NCI-H187 treated with DMSO at 0.1 percent for 48 hours (cell line): ENCODE measurements at places on chromosomes 12 and 14.

DNA sequence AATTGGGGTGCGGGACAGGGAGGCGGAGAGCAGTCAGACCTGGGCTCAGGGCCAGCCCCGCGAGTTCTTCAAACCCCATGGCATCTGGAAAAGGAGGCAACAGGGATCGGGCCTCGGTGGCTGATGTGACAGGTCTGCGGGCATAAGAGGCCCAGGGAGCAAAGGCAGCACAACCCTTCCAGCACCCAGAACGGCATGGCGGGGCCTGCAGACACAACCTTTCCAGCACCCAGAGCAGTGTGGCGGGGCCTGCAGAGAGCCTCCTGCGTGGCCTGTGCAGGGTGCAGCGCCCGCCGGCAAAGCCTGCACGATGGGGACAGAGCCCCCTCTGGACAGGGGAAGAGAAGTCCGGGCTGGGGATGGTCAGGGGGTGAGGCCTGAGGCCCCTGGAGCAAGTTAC lies 26.2 kb upstream of the TRAF3 start:
- no peak for DNase-seq

- no peak for DNase-seq
These were observed 11.7 kb downstream of the ASIC1 start for GRCh38 chr12:50069069-50069468.

DNA sequence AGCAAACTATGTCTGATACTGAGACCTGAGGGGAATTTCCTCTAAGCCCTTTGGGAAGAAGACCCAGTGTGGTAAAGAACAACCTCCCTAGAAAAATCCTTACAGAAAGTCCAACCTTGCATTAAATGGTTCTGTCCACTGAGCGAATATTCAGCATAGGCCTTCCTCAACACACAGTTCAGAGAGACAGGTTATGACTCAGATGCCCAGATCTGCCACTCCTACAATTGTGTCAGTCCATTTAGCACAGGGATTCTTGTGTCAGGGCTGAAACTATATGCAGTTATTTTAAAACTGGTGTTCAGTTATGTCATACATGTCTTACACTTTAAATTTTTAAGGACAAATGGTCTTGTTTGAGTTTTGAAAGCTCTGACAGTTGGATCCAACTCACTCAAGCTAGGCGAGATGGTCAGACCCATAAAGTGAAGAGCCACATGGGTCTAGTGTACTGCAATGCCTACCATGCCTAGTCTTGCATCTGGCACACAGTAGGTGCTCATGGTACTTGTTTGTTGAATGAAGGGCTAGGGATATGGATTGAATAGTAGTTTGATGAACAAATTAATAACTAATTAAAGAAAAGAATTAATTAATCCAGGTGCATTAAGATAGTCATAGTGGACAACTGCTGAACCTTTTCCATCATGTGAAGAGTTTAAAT lies 207.5 kb upstream of the PWP1 start:
- no peak for DNase-seq

- DNase-seq = no peak
These were observed 93.9 kb upstream of the RASSF8 start for GRCh38 chr12:25864306-25865276.

DNA sequence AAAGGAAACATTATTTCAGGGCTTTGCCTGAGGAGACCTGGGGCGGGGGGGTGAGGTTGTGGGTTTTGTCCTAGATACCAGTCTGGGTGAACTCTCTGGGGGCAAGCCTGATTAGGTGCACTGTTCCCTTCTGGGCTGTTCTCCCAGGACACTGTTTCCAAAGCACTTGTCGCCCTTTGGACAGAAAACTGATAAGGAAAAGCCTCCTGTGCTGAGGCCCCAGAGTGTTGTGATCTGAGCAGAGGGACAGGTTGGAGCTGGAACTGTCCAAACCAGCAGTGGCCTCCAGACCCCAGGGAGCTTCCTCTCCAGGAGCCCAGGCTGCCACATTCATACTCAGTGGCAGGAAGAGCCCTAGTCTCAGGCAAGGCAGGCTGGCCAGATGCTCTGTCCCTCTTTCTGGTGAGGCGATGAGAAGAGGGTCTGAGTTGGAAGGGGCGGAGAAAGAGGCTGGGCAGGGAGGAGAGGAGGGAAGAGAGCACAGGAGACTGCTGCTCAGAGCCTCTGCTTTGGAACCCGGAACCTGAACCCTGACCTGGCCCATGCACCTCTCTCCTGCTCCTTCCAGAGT lies 1.9 kb downstream of the GALNT16 start:
- no peak for DNase-seq

DNA sequence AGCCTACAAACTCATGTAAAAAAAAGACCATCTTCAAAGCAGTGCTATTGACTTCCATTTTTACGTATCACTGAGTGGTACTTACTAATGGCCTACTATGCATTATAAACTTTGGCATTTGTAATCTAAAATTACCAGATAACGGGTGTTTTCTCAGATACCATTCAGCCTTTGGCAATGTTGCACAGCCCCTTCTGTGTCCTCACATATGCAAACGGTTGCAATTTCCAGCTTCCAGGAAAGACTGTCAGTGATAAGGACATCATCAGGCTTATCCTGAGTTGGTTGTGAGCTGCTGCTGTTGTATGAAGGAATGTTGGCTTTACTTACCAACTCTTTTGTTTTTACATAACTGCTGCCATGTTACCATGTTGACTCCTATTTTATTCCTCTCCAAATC lies 1.6 kb upstream of the SLC6A13 start:
- no peak for DNase-seq

DNA sequence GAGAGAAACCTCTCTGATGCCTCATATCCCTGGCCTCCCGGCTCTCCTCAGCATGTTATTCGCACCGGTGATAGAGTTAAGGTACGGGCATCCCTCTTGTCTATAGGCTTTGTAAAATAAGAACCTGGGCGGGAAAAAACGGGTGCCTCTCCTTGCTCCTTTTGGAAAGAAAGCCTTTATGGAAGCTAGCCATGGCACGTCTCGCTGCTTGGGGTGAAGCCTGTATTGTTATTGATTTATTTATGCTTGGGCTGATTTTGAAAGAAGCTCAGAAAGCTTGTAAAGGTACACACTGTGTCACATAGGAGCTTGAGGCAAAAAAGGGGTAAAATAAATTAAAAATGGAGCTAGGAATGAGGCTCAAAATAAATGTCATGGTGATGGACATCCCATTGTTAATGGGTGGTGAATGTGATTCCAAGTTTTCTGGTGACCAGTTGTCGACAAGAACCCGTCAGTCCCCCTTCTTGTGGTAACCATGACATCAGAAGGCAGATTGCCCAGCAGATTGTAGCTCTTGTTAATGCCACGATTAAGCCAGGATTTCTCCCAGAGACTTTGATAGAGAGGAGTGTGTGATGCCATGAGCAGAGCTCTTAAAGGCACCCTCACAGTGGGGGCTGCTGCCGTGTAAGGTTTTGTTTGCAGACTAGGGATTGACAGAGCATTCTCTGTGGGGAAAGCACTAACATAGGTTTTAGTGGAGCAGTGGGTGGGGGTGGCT lies 50.4 kb upstream of the ASPG start:
- DNase-seq = no peak

DNA sequence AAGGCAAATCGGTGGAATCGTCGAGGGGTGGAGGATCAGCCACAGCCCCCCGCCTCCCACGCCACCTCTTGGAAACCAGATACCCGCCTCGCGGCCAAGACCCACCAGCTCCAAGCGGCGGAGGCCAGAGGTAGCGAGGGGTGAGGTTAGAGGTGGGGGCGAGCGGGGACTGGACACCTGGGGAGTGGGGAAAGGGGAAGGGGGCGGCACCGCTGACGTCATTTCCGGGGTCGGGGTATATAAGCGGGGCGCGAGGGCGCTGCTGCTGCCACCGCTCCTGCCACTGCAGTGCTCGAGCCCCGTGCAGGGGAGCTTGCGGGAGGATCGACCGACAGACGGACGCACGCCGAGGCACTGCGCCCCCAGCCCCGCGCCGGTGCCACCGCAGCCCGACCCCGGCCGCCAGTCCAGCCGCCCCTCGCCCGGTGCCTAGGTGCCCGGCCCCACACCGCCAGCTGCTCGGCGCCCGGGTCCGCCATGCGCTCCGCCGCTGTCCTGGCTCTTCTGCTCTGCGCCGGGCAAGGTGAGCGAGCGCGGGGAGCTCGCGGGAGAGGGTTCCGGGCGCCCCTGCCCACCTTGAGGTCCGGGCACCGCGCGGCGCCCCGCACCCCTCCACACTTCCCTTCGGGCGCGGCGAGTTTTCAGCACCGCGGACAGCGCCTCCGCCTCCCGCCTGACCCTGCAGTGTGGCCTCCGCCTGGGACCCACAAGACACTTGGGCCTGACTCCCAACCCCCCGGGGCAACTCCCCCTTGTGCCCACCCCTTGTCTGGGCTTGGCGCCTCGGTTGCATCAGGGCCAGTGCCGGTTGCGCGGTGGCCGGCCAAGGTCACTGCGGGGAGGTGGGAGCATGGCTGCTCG lies at the start of gene CHGA:
Gene CHGA, plus strand, starts transcription at position 268 of the 861 bp plus-strand sequence. Its CDS starts 210 bp downstream, at position 478.
- DNase-seq = no peak

DNA sequence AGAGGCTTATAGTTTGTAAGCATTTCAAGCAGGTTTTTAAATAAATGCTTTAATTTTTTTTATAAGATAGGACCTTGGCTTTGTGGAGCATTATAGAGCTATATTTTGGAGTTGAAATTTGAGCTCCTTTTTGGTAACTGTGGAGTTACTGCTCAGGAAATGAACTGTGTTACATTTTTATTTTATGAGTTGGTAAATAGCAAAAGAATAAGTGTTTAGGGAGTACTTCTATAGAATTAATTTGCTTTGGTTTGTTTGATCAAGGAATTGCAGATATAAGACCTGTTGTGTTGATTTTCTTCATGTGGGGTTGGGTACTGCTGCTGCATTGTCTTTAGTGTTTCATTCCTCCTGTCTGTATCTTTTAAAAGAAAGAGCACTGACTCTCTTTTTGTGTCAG lies 3.5 kb downstream of the ATP2A2 start:
- no peak for DNase-seq

GRCh38 chr12:3252450-3252891 lies 175.3 kb downstream of the TSPAN9 start:
- no peak for DNase-seq

- DNase-seq = no peak
These were observed 6.8 kb downstream of the PLEKHG3 start for GRCh38 chr14:64711039-64711438.
